ENCODE measurements at places on chromosomes 4 and X.

- DNase-seq = no peak
Measured at GRCh38 chr4:41590591-41590990, 52.6 kb downstream of the LIMCH1 start.

GRCh38 chr4:10582059-10582686, 102.4 kb downstream of the CLNK start:
- DNase-seq = peak; percentile 16

DNA sequence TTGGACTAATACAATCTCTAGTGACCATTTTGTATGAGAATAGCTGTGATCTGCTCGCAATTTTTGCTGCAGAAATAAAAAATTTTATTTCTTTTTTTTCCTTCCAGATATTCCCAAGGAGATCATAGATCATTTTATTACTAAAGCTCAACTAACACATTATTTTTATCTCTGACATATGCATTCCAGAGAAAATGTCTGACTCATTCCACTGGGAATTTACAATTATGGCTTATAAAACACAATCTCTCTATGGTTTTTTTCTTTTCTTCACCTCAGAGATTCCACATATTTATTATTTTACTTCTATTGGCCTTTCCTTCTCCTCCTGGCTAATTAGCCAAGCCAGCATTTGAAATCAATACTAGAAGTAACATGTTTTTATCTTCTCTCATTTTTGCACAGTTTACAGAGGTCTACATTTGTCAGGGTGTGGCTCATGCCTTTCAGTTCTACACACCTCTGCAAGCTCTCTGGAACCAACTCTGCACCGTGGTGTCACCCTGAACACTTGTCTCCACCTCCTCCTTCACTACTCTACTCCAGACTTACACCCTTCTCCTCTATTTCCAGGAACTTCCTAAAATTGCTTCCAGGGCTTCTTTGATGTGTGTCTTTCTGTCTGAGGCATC, 59.8 kb upstream of the GPM6A start:
- DNase-seq = no peak

- DNase-seq = no peak
Measured at GRCh38 chrX:134545510-134545909, 85.5 kb downstream of the HPRT1 start.

- peak; percentile 8 for DNase-seq
Measured at GRCh38 chrX:69424161-69424560, 80.0 kb upstream of the NALF2 start.

- DNase-seq = no peak
Measured at GRCh38 chr4:12242354-12242753, 813.7 kb upstream of the HS3ST1 start.

- DNase-seq = no peak
Measured at GRCh38 chr4:147780137-147780777, 48.4 kb downstream of the ARHGAP10 start.

GRCh38 chr4:79395841-79396240, 12.2 kb downstream of the GK2 start:
- no peak for DNase-seq

GRCh38 chrX:38798956-38799355, 2.3 kb upstream of the MID1IP1 start:
- no peak for DNase-seq

- no peak for DNase-seq
Measured at GRCh38 chr4:82969414-82969813, 41.2 kb downstream of the LIN54 start.

DNA sequence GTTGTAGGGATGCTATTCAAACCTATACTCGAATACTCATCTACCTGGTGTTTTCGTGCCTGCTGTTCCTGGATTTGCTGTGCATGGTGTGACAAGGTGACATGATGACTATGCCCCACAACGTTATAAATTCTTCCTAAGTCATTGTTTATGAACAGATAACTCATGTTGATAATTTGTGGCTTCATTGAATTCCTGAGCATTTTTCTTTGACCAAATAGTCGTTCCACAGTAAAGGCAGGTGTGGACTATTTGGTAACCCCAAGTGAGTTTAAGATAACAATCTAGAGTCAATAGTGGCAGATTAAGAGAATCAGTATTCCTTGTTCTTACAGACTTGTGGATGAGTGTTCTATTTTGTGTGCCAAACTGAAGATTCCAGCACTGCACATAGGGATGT, 59.9 kb downstream of the SNX25 start:
- no peak for DNase-seq

- no peak for DNase-seq
Measured at GRCh38 chr4:37058826-37059225, 185.7 kb upstream of the NWD2 start.

GRCh38 chrX:16659321-16659720, 9.4 kb downstream of the S100G start:
- no peak for DNase-seq

DNA sequence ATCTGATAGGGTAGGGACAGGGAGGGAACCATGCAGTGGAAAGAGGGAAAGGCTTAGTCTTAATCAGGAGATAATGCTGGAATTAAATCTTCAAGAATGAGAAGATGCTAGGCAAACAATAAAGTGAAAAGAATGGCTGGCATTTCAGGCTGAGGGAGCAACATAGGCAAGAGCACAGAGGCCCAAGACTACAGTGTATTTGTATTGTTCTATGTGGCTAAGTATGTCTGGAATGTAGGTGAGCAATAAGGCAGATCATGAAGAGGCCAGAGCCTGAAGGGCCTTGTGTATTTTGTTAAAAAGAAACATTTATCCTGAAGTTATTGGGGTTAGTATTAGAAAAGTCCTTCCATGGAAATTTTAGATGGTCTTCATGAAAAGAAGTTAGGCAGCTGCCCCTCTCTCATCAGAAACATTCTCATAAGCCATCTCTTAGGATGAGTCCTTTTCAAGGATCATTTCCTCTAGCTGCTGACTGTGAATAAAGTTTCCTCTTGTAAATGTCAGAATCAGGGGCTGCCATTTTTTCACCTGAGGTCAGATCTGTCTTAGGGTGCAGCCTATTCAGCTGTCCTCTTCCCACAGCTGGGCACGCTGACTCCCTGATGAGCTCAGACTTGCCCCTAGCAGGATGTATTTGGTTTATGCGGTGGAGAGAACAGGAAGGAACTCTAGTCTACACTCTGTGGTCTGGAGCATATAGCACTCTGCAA, 46.3 kb downstream of the ATP10D start:
- peak; percentile 88 for DNase-seq

DNA sequence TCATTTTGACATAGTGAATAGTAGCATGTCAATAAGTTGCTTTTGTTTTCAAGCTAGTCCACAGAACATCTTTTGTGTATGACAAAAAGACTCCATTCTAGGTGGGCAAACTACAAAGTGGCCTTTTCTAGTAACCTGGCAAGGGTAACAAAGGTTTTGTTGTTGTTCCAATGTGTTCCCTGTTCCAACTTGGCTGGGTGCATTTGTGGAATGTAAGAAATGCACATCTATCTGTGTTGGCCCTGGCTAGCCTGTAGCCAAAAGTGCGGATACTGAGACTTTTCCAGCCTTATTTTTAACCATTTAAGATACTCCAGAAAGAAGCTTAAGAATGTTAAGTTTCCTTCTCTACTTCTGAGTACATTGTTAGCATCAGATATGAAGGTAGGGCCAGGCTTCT, 118.7 kb upstream of the CHRDL1 start:
- DNase-seq = no peak

DNA sequence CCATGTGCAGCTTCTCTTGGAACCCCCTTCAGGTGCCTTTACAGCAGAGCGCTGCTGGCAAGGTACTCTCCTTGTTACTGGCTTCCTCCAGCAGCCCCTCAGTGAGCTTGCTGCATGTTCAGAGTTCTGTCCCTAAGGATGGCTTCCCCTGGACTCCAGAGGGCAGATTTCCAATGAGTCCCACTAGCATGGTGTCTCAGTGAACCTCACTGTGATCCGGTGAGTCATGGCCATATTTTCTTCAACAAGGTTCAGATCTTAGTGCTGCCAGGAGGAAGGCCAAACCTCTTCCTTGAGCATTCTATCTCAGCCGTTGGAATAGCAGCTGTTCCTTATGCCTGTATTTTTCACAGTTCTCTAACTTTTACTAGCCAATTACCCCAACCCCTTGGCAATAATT, 98.8 kb downstream of the CASK start:
- no peak for DNase-seq

DNA sequence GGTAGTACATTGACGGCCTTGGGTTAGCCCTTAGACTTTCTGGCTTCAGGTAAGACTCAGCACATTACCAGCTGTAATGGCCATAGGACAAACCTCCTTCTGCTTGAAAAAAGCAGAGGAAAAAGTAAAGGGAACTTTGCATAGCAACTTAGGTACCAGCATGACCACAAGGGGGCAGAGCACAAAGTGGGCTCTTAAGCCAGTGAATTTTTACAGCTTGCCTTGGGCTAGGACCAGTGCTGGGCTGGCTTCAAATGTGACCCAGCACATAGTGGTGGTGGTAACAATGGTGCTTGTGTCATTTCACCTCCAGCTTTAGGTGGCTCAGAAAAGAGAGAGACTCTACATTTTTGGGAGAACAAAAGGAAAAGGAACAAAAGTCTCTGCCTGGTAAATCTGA, 66.1 kb downstream of the KLHL4 start:
- DNase-seq = peak; percentile 28

GRCh38 chr4:104457308-104457981, 37.2 kb downstream of the CXXC4 start:
- DNase-seq = no peak

GRCh38 chr4:154490583-154491340, 837 bp downstream of the DCHS2 start:
- DNase-seq = peak; percentile 11

- DNase-seq = peak; percentile 22
Measured at GRCh38 chrX:129653971-129654651, 645 bp downstream of the APLN start.

- no peak for DNase-seq
Measured at GRCh38 chrX:140180585-140180984, 215.3 kb upstream of the CXorf66 start.

DNA sequence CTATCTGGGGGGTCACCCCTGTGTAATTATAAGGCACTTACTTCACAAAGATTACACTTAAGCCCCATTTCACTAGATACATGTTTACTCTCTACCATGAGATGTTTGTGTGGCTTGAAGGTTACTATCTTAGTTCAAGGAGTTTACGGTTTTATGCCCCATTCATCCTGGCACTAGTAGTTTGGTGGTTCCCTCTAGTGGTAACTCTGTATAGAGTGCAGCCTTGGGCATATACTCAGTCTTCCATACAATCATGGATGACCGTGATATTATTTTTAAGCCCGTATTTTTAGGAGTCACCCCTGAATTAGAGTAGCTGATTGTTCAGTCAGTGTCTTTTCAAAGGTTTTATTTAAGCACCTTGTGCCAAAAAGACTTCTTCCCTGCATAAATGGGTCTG, 109.9 kb upstream of the FAM47C start:
- DNase-seq = peak; percentile 10

DNA sequence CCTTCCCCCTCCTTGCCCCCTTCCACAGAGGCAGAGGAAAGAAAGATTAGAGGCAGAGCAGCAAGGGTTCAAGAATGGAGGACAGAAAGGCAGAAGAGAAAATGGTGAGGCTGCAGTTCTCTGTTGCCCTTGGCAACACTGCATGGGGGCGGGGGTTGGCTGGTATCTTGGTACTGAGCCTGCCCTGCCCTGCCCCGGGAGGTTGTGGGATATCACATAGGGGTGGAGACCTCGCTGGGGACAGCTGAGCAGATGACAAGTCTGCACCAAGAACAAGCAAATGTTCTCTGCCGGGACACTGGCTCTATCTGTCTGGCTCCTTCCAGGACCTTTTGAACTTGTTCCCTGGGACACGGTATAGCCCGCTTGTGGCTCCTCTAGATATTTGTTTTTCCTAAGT, 39.8 kb downstream of the NHS start:
- no peak for DNase-seq

DNA sequence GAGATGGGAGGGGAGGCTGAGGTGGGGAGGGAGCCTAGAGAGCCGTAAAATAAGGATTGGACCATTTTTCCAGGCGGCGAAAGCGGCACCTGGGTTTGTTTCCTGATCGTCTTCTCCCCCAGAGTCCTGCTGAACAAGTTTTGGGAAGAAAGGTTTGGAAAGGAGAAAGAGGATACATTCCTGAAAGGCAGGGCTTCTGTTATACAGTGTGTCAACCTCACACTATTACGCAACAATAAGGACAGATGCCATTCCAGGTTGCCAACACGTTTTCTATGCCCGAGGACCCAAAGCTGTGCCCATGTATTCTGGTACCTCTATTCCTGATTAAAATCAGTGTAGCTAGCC, 658 bp downstream of the SCOC start:
- no peak for DNase-seq

DNA sequence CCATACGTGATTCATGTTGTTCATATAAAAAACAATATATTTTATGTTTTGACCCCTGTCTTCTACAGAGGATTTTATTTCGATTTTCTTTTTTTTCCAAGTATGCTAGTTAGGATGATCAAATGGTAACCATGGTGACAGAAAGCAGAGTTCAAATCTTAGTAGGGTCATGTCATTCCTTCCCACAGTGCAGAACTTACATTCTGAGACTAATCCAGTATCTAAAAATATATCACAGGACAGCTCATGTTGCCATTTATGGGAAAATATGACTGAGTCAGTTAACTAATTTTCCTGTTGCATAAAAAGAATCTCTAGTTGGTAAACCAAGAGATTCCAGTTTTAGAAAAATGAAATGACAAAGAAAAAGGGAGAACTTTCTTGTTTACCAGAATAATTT, 209.5 kb downstream of the PARM1 start:
- no peak for DNase-seq

GRCh38 chrX:42094218-42094617, 170.9 kb upstream of the CASK start:
- DNase-seq = no peak

DNA sequence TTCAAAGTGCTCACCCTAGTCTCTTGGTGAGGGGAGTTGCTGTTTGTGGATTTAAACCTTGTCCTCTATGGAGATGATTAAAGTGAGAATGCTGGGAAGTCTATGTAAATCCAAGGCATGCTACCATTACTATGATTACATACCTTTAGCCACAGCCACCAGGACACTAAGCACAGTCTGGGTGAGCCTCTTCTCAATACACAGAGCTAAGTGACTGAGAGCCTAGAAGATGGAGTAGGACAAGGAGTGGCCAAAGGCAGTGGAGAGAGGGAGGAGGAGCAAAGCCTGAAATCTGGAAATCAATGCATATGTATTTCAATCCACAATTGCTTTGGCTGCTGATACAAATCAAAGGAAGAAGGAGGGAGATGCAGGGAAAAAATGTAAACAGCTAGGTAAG, 12.7 kb upstream of the TSPAN5 start:
- DNase-seq = no peak

- peak; percentile 10 for DNase-seq
Measured at GRCh38 chr4:140755774-140756318, 339 bp downstream of the TBC1D9 start.
